ENCODE measurements at places on chromosomes 12 and 14.
A peak's percentile ranks its signal among the peaks of the same experiment; 100 is the strongest.

DNA sequence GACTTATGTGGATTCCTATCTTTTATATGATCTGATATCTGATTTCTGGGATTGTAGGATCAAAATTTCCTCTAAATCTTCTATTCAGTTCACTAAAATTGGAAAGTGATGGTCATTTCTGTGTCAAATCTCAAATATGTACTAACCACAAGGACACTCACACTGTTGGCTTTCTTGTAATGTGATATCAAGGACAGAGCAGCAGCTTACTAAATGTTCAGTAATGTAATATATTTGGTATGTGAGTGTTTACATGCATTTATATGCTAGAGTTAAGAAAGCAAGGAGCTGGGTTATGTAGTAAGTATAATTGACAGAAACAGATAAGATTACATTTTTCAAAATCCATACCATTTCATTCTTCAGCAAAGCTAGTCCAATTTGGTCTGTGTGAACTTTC, 16.5 kb downstream of the PUS7L start:
- DNase-seq = no peak

- no peak for DNase-seq
These were observed 11.4 kb downstream of the AGAP2 start for GRCh38 chr12:57726884-57727757.

DNA sequence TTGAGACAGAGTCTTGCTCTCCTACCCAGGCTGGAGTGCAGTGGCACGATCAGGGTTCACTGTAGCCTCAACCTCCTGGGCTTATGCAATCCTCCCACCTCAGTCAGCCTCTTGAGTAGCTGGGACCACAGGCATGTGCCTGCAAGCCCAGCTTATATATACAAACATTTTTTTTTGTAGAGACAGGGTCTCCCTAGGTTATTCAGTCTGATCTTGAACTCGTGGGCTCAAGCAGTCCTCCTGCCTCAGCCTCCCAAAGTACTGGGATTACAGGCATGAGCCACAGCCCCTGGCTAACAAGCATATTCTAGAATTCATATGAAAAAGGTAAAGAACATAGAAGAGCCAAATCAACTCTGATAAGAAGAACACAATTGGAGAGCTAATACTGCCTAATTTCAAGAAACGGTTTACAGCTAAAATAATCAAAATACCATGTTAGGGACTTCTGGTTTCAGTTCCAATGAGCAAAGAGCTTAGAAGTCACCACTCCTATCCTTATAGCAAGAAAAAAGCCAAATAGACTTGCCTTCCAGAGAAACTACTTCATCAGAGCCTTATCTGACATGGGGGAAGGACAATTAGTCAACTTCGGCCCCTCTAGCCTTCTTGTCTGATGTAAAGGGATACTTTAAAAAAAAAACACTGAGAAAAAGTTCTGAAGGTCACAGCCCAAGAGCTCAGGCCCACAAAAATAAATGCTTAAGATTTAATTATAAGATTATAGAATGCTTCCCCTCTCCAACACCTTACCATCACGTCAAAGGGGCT, 37.6 kb downstream of the TMEM116 start:
- DNase-seq = no peak

DNA sequence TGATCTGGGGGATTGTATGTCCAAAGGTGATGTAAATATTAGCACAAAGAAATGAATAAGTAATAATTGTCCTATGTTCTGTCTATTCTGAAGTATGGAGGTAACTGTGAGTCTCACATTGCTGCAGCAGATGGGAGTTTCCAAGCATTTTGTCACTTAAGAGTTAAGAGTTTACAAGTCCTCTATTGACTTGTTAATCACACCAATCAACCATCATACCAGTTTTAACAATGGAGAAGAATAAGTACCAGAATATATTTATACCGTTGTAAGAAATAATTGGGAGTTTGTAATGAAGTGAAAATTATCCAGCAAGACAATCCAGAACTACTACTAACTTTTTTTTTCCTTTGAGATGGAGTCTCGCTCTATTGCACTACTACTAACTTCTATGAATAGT, 139.1 kb downstream of the MDGA2 start:
- DNase-seq = no peak

DNA sequence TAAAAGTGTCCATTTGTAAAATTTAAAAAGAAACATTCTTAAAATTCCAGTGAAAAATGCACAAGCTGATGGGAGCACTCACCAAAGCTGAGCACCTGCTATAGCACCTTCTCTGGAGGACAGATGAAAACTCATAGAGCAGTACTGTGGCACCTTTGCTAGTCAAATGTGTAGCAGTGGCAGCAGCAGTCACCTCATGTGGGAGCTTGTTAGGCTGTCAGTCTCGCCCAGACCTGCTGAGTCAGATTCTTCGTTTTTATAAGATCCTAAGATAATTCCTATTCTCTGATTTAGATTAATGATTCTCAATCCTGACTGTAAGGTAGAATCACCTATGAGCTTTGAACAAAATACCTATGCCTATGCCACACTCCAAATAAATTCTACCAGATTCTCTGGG, 325.8 kb downstream of the RPL10L start:
- DNase-seq = no peak

DNA sequence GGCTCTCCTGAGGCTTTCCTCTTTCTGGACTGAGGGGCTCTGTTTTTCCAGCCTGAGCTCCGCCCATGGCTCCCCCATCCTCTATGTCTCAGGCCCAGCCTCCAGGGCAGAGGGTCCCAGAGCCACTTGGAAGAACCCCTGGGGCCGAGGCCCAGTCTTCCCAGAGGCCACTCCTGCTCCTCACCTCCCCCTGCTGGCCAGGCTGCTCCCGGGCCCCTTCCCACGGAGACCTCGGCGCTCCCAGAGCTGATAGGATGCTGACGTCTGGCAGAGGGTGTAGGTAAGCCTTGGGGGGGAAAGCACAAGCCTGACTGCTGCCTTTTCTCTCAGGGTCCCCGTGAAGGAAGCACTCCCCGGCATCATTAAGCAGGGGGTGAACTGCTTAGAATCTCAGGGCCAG, 51.4 kb downstream of the ERH start:
- DNase-seq = no peak

- DNase-seq = no peak
These were observed 35.0 kb downstream of the CORO1C start for GRCh38 chr12:108696111-108696995.

DNA sequence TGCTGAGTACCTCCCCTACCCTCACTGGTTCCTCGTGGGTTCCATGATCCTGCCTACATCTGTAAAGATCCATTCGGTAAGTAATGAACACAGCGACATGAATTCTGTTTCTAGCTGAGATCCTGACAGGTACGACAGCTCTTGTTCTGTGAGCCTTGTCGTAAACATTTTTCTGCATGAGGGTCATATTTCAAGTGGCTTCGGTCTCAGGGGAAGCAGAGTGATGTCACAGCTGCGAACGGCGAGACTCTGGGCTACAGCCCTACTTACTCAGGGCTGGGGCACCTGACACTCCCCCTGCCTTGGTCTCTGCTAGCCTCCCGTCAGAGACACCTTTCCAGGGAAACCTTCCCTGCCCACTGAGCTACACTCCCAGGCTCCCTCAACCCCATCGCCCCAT, 85.8 kb downstream of the RBM19 start:
- DNase-seq = no peak

GRCh38 chr12:6818222-6818621, 3.4 kb upstream of the GPR162 start:
- DNase-seq = no peak

GRCh38 chr12:117850048-117850447, 118.7 kb downstream of the KSR2 start:
- DNase-seq = no peak

DNA sequence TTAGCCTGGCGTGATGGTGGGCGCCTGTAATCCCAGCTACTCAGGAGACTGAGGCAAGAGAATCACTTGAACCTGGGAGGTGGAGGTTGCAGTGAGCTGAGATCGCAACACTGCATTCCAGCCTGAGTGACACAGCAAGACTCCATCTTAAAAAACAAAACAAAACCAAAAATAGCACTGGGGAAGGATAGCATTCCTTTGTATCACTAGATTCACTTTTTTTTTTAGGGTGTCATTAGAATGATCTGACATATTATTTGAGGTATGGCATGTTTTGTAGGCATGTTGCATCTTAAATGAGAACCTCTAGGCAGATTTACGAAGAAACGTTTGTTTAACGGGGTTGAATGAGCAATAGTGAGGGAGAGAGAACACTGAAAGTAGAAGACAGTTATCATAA, 16.8 kb upstream of the FAR2 start:
- no peak for DNase-seq

DNA sequence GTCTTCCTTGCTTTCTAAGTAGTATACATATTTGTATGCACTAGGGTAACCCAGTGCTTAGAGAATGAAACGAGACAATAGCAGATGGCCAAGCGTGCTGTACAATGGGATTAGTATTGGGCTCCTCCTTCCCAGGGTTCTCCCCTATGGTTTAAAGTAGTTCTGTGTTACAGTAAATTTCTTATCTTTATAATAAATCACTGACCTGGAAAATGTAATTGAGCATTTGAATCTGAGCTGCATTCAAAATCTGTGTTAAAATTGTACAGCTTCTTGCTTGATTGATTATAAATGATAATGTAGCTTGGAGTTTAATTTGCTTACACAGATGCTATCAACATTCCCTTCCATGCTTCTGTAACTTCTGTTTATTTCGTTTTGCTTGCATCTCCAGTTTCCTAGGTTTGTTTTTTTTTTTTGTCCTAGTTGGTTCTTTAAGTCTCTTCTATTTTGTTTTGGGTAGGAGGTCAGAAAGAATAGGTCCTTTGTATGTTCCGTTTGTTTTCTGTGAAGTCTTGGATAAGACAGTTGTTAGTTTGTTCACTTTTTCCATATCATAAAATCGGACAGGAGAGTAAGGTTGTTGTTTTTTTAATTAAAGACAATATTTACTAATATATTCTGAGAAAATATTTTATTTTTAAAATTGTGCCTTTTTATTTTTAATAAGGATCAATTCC, 171.2 kb downstream of the ERC1 start:
- DNase-seq = no peak

- DNase-seq = no peak
These were observed 187.0 kb downstream of the EPS8 start for GRCh38 chr12:15602051-15602672.

DNA sequence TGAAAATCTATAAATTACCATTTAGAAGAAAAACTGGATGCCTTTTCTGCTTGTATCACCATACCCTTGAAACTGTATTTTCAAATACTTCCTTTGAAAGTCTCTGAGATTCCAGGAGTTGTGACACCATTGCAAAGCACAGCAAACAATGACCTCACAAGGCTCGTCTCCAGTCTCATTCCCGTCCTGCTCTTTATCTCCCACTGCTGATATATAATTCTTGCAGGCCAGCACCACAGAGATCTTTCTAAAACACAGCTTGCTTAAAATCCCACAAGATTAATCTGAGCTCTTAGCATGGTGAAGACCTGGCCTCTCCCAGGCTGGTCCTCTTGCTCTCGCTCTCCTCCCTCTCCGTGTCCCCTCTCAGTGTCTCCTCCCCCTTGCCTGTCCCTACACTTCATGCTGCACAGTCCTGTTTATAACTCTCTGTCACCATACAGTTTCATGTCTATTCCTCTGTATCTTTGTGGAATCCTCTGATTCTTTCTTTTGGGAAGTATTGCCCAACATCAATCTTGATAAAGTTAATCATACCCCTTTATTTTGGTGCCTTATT, 51.8 kb downstream of the ZFYVE21 start:
- no peak for DNase-seq

DNA sequence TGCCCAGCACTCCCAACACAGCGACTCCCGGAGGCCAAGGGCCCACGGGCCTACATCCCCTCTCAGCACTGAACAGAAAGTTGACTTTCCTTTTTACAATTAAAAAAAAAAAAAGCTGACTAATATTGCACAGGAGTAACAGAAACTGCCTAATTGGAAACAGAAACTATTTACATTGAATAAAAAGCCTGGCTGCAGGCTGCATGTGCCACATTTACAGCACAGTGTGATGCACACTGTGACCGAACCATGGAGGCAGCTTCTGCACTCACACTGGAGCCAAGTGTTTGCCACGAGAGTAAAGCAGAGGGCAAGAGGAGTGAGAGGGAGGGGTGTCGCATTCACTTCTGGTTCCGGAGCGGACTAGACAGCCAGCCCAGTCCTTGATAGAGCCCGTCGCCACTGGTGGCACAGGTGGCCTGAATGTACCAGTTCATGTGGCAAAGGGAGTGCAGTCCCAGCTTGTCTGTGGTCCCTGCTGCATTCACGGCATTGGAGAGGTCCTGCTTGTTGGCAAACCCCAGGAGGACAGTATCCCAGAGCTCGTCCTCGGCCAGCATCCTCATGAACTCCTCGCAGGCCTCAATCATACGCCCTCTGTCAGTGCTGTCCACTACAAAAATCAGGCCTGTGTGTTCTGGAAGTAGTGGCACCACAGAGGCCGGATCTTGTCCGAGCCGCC, 59.2 kb downstream of the SPPL3 start:
- no peak for DNase-seq

GRCh38 chr14:91509083-91509877, 830 bp downstream of the PPP4R3A start:
- peak; percentile 6 for DNase-seq

DNA sequence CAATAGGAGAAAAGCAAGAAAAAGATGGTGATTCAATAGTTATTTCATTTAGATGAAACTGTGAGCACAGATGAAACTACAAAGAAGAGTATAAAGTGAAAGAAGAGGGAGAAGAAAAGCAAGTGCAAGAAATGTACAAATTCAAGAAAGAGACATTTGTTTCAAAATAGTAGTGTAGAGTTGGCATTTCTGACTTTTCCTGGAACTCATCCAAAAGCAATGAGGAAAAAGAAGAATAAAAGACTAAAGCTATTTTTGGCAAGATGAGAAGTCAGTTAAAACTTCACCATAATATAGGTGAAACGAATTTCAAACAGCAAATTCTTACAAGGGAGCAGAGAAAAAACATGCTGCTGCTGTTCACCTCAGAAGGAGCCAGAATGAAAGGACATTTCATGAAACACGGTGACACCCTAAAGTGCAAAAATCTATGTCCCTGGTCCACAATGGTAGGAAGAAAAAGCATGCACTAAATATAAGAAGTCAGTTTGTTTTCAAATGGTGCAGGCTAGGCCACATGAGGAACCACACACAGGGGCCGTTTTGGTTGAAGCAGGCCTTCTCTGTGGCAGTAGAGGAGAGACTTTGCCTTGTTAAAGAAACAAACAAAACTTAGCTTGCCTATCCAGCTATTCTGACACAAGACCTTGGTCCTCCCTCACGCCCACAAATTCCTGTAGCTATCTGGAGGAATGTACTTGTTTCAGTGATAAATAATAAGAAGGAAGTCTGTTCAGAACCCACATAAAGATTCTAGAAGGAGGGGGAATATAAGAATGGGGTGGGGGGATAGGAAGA, 11.1 kb upstream of the CMAS start:
- DNase-seq = no peak

DNA sequence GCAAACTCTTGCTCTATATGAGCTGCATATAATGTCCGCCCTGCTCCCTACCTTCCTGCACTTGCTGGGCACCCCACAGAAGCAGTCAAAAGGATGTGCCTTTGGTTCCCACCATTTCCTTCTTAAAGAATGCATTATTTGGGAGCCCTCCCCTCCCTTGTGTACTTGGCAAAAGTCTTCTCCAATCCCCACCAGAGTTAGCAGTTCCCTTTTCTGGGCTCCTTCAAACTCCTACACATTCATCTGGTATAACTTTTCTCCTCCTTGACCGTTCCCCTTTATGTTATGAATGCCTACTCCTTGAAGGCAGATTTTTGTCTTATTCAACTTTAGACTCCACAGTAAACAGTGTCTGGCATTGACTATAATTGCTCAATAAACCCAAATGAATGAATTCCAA, 27.8 kb downstream of the AREL1 start:
- DNase-seq = no peak

All from activated naive CD8-positive, alpha-beta T cell treated with anti-CD3 and anti-CD28 coated beads, Interleukin-2, amount 50 U/mL, for 16 hours (primary cell).